ENCODE measurements at places on chromosomes 2 and 18. TPM values are rescaled to one million over a fixed set of nuclear protein-coding genes. Genes with fewer than 3 reads are reported as not detected.

Gene NAB1
- 39.7 TPM for total RNA-seq

Gene RAB6D
- 0.56 TPM for total RNA-seq

Gene TBR1
- total RNA-seq: not detected

Gene CYP27A1
- total RNA-seq: 6.5 TPM

Gene SLC38A11
- total RNA-seq: 13.4 TPM

Gene CDK5R2
- 5.9 TPM for total RNA-seq

DNA sequence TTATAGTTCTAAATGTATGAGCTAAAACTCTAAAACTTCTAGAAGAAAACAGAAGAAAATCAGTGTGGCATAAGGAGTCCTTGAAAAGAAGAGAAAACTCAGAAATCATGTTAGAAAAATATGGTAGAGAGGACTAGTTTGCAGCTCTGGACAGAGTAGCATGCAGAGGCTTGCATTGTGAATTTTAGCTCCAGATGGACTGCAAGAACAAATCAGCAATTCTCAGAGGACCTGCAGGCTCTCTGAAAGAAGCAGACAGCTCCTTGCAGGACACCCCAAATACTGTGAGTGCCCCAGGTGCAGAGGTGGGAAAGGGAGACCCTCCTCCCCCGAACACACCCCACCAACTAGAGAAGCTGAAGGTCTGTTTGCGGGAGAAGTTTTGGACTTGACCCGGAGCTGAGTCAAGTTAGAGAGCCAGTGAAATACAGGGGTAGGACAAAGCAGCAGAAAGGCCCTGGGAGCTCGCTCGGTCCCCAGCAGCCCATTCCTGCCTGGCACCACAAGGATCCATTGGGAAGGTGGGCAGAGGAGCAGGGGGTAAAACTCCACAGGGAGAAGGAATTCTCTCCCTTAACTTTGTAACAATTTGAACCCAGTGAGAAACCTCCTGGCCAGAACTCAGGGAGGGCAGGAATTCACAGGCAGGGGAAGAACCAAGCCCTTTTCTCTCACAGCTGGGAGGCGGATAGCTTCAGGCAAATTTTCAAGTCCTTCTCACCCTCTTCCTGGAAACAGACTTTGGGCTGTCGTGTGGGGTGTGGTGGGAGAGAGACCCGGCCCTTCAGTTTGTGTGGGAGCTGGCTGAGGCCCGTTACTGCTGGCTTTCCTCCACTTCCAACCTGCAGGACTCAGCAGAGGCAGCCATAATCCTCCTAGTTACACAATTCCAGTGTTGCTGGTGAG, 216.2 kb upstream of the SLC35G4 start:
- no peak for DNase-seq

DNA sequence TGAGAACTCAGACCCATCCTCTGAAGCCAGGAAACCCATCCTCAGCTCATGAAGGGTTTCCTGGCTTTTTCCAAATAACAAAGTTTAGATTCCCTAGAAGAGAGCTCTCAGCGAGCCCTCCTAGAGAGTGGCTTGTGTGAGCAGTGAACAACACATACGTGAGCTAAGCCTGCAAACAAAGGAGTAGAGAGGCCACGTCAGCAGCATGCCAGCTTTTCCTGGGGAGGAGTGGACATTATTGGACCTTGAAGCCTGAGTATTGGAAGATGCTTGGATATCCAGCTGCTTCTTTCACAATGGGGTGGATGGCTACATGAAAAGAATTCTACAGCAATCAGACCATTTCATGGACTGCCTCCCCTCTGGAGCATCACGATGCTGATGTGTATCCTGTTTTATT, 21.1 kb downstream of the KIF5C start:
- DNase-seq: no peak

DNA sequence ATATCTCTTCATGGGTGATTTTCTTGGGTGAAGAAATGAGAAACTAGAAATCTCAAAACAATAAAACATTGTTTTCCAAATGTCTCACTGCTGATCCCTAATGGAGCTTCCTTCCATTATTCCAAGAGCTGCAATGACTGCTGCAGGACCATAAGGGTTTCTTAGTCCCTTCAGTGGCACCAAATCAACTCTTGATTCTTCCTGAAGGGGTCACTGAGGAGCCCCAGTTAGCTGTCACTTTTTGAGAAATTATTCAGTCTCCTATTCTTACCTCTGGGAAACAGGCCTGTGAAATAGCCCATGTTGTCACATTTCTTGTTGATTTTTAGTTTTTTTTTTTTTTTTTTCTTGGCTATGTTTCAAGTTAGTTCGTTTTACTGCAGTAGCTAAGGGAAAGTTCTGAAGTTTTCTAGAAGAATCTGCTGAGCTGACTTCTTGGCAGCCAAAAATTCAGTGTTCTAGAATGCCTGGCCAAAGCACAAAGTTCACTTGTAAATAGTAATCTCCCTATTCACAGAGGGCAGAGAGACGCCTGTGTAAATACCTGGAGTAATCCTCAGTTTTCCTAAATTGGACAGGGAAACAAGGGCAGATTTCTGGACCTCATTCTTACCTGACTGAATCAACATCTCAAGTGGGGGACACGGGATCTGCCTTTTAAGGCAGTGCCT, 480.0 kb downstream of the RIT2 start:
- DNase-seq: no peak

DNA sequence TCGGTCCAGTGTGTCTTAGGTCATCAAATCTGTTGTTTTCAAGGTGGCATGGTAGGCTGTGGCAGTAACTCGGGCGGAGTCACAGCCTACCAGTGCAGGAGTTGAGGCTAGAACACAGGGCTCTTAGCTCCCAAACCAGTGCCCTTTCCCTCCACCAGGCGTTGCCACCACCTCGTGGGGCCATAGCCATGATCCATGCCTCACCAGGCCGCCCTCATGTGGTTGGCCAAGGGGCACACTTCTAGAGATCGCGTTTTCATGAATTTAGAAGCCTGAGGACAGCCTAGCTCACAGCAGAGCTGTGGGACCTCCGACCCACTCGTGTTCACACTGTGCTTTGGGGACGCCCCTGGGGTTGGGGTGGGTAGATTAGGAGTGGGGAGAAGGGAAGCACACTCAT, 10.6 kb downstream of the SEC11C start:
- no peak for DNase-seq

- DNase-seq: no peak
Observed at GRCh38 chr18:12417687-12418086, 10.0 kb downstream of the PRELID3A start.

GRCh38 chr2:217799563-217800432, 203.0 kb downstream of the TNS1 start:
- DNase-seq: peak; percentile 48

DNA sequence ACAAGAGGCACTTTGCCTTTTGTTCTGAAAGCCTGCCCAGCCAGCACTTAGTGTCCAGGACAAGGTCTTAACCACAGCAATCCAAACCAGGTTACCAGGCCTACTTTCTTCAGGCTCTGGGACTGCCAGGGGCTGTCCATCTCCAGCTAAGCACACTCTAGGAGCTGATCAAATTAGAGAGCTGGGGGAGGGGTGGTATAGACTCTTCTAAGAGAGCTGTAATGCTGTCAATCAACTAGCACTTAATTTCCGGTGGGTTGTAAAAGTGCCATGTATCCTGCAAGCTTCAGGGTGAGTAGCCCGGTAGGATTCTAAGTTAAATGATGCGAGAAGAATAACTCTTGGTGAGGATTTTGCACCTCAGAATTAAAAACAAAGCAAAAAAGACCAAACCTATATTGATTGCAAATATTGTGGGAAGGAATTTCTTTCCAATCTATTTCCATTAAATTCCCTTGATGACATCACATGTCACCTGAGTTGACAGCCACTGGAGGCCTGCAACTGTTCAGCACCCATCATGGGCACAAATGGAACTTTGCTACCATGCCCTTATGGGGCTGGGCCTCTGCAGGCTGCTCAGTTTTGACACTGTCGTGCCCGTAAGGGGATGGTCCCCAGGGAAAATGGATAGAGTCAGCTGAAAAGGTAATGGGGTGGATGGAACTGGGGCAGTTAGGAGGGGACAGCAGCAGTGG, 8.7 kb upstream of the COX7A2L start:
- no peak for DNase-seq

GRCh38 chr2:47214385-47214784, 59.3 kb upstream of the STPG4 start:
- no peak for DNase-seq

All from type B pancreatic cell (in vitro differentiated cells).